ENCODE measurements at places on chromosomes 7 and 10. TPM values are rescaled to one million over a fixed set of nuclear protein-coding genes. Genes with fewer than 3 reads are reported as not detected.

Gene SRPK2
- 57.4 TPM for total RNA-seq

Gene AMZ1
- total RNA-seq = 1.3 TPM

Gene CUL2
- 28.9 TPM for total RNA-seq

Gene CD36
- total RNA-seq = 2.5 TPM

Gene ITIH5
- total RNA-seq = 2.8 TPM

Gene ABCB4
- 4.8 TPM for total RNA-seq

Gene SFR1
- total RNA-seq = 5.5 TPM

Gene ADAM8
- 1.2 TPM for total RNA-seq

Gene CLEC2L
- total RNA-seq = 0.17 TPM

Gene FAM241B
- total RNA-seq = 0.29 TPM

Gene TRIM50
- not detected for total RNA-seq

Gene PRLHR
- total RNA-seq = not detected

Gene COL13A1
- total RNA-seq = 21.5 TPM

Gene PSD
- 20.2 TPM for total RNA-seq

Gene SPAM1
- not detected for total RNA-seq

Gene MYL10
- not detected for total RNA-seq

Gene TWIST1
- total RNA-seq = 118 TPM

Gene SLC39A12
- total RNA-seq = not detected

Gene IL6
- 2.2 TPM for total RNA-seq

Gene PLEKHA1
- 14.9 TPM for total RNA-seq

Gene FGFBP3
- total RNA-seq = 0.50 TPM

Gene FAM237B
- total RNA-seq = not detected

Gene CYP2E1
- 0.44 TPM for total RNA-seq

Gene CPA4
- 8.4 TPM for total RNA-seq

Gene RHOBTB1
- total RNA-seq = 16.0 TPM

Gene AP1S1
- 199 TPM for total RNA-seq

Gene JMJD1C
- total RNA-seq = 42.0 TPM

Gene DRGX
- not detected for total RNA-seq

Gene C10orf143
- total RNA-seq = 0.87 TPM

Gene CYP3A4
- not detected for total RNA-seq

Gene GSDME
- 75.3 TPM for total RNA-seq

Gene PTF1A
- total RNA-seq = not detected

Gene SLC13A4
- 1.2 TPM for total RNA-seq

Gene LRMDA
- total RNA-seq = 2.0 TPM

Gene EMX2
- total RNA-seq = not detected

Gene CACNA2D1
- 54.1 TPM for total RNA-seq

Gene PNLIPRP2
- total RNA-seq = not detected

Gene ARHGEF35
- 2.8 TPM for total RNA-seq

Gene HOXA2
- 1.3 TPM for total RNA-seq

Gene ADRA2A
- total RNA-seq = not detected

Data from smooth muscle cell of trachea (primary cell).